Daoy (cell line): ENCODE measurements at places on chromosomes 1 and 21. TPM values are rescaled to one million over a fixed set of nuclear protein-coding genes. Genes with fewer than 3 reads are reported as not detected.

Gene KRTAP10-11
- total RNA-seq, result not detected in 2 replicates

Gene CYB5RL
- total RNA-seq, result 3.8 and 8.9 TPM in 2 replicates

Gene EPS8L3
- not detected in 2 replicates for total RNA-seq

Gene KMO
- total RNA-seq, result 0.17 and 17.1 TPM in 2 replicates

Gene TINAGL1
- total RNA-seq, result 29.9 and 39.1 TPM in 2 replicates

Gene KRTAP7-1
- total RNA-seq, result not detected in 2 replicates

GRCh38 chr1:14334336-14335176 is 263.9 kb upstream of the KAZN start:
- DNase-seq, result peak; percentile 34

DNA sequence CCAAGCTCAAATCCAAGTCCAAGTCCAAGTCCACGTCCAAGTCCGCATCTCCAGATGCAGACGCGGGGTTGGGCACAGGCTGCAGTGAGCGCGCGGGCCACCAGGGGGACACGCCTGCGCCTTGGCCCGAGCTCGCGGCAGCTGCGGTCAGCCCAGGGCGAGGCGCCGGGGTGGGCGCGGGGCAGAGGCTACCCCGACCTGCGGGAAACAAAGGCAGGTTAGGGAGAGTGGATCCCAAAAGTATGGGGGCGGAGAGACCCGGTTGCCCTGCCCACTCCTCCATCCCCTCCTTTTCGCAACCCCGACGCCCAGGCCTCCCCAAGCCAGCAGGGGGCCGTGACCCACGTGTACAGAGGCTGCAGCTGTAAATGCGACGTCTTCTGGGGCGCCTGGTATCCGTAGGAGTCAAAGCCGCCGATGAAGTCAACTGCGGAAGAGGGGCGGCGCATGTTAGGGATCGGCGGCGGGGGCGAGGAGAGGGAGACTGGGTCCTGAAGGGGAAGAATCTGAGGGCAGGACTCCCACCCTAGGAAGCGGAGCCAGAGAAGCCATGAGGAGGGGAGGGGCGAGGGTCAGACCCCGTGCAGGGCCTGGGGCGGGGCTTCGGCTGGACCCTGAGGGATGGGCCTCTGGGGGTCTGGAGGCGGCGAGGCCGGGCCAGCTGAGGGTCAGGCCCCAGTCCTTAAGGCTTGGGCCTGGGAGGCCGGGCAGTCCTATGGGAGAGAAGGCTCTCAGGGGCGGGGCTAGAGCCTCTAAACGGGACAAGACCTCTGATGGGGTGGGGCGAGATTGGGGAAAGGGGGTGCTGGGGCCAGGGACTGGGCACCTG is 58.0 kb downstream of the NKAIN1 start:
- DNase-seq, result peak; percentile 73

GRCh38 chr1:167922023-167922422 is 8.1 kb upstream of the ADCY10 start:
- no peak for DNase-seq

GRCh38 chr1:218658899-218659298 is 313.8 kb downstream of the TGFB2 start:
- DNase-seq, result peak; percentile 93

GRCh38 chr1:159827102-159827490 is 423 bp downstream of the SLAMF8 start:
- no peak for DNase-seq

GRCh38 chr1:16048573-16049189 is 5.1 kb downstream of the CLCNKB start:
- DNase-seq, result peak; percentile 58

DNA sequence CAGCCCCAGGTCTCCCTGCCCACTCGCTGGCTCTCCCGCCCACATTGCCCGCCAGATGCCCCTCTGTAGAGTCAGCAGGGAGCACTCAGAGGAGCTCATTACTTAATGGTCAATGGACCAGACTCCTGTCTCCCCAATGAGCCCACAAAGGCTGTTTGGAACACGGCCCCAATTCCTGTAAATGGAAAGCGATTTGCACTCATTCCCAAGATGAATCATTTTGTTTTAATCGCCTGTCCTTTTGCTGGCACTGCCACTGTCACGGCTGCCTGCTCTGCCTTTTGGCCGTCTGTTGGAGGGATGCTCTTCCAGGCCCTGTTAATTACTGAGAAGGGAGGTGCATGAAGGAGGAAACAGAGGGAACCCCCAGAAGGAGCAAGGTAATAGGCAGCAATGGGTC is 44.8 kb upstream of the ATP2B4 start:
- no peak for DNase-seq

DNA sequence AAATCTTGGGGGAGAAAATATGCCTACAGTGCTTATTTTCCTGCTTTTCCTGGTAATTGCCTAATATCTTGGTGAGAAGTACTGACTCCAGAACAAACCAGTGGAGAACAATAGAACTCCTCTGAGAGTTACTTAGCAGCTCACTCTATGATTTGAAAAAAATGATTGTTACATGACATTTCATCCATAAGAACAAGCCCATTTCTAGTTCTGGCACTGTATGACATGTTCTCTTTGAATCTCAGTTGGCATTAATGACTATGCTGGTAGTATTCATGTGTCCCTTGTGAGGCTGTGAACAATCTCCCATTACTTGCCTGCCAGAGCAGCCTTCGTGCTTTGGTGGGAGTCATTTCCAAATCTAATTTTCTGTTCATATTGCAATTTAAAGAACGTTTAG is 58.0 kb downstream of the CLIC4 start:
- DNase-seq, result no peak

DNA sequence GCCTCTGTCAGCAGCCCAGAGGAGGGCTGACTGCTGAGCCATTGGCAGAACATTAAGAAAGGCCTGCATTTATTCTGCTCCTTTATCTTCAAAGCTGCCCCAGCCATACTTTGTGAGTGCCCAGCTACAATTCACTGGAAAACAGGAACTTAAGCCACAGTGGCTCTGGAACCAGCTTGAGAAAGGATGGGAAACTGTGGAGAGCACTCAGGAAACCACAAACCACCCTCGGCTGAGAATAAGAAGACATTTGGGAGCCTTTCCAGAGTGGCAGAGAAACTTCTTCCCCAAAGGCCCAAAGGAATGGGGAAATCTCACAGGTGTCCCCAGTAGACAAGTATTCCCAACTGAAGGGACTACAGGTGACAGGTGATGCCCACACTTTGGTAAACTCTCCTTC is 1.8 kb downstream of the LAMB3 start:
- DNase-seq, result peak; percentile 64

DNA sequence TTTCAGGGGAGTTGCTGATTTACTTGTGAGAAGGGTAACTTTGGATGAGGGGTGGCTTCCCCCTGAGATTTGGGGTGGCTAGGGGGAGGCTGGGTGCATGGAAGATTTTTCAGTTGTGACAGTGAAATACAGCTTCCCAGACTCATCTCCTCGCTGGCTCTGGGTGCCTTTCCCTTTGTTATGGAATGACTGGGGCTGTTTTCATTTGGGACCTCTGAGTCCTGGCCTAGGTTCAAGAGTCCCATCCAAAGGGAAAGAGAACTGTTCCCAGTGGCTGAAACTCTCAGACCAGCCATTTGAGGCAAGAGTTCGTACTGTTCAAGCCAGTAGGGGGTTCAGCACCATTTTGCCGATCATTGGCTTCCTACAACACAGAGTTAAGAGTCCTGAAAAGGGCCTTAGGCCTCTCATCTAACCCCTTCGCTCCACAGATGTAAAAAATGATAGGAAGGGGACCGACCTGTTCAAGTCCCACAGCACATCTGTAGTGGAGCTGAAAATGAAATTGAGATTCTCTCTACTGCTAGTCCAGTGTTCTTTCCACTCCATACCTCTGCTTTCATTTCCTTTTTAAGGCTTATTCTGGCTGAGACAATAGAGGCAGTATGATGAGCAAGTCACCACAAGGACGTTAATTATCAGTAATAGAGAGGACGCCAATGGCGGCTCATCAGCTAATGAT is 958 bp downstream of the DDR2 start:
- DNase-seq, result peak; percentile 51

- peak; percentile 42 for DNase-seq
These were observed 128.6 kb downstream of the PRDM2 start for GRCh38 chr1:13828454-13829151.

DNA sequence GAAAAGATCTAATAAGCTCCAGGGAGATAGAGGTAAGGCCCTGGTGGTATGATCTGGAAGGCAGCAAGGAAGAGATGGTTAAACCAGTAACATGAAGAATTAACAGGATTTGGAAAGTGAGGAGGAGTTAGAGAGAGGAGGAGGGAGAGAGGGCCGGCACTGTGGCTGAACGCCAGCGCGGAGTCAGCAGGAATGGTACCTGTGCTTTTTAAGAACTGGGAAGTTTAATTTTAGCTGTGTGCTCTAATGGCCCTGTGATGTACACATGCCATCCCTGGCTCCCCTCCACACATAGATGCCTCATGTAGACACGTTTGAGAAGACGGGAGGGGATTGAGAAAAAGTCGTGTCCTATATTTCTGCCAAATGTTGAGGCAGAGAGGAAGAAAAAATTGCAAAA is 13.8 kb upstream of the AVPR1B start:
- no peak for DNase-seq

DNA sequence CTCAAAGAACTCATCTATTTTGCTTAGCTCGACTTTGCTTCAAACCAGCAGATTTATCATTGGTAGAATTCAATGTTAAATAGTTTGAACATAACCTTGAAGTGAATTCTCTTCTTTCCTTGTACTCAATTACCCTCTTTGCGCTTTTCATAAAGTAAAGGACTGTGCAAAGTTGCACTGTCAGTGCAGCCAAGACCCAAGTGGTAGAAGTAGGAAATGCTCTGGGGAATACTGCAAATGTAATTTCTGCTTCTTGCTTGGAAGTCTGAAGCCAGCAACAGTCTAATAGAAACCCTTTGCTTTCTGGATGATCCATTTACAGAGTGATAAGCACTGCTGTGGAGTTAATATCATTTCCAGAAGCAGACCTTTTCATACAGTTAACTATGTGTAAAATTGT is 936.7 kb upstream of the TMPRSS15 start:
- no peak for DNase-seq

- DNase-seq, result no peak
These were observed 142.4 kb downstream of the GLUL start for GRCh38 chr1:182249201-182249676.

DNA sequence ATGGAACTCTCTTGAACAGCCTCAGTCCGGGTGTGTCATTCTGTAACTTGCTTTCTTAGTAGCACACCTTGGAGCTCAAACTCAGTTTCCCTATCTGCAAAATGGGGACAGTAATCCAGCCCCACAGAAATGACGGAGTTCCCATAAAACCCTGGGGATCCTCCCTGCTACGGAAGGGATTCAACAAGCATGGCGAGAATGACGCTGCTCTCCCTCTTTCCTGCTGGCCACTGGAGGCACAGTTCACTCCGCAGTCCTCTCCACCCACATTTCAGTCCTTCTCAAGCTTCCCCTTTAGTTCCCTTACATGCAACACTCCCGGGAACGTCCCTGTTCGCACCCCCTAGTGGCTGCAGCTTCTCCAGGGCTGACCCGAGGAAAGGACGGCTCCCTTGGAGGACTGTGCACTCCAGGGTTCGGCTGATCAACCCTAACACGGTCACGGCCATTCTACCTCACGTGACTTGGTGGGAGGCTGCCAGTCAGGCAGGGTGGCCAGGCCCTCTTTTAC is 20.6 kb downstream of the RUNX3 start:
- no peak for DNase-seq
